Activated naive CD8-positive, alpha-beta T cell treated with anti-CD3 and anti-CD28 coated beads for 36 hours (primary cell): ENCODE measurements at places on chromosomes 5 and 9. TPM values are rescaled to one million over a fixed set of nuclear protein-coding genes. Genes with fewer than 3 reads are reported as not detected.

The WDR55 gene
- total RNA-seq, result 37.5 TPM

The ANKRD18A gene
- 2.6 TPM for total RNA-seq

The CSNK1G3 gene
- total RNA-seq, result 29.9 TPM

The ADRB2 gene
- 0.18 TPM for total RNA-seq

The CMYA5 gene
- total RNA-seq, result 0.16 TPM

The BTNL3 gene
- not detected for total RNA-seq

The EQTN gene
- not detected for total RNA-seq

The HTR4 gene
- not detected for total RNA-seq

DNA sequence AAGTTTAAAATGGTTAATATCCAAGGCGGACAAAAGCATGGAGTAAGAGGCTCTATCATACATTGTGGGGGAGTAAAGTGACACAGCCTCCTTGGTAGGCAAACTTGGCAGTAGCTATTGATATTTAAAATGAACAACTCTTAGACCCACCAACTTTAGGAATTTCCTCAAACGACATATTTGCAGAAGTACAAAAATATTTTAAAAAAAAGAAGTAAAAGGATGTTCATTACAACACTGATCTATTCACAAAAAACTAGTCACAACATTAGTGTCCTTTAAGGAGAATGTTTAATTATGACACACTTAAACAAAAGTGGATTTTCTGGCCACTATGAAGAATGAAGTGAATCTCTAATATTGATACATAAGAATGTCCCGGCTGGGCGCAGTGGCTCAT, 1.7 kb downstream of the ALG2 start:
- H3K36me3 ChIP-seq, result peaks cover 61% of the 10 kb centered on the region
- peak overlapping the region; percentile 53 for H3K4me3 ChIP-seq
- no peak for DNase-seq
- H3K4me1 ChIP-seq, result peaks cover 55% of the 10 kb centered on the region
- no peaks in the 10 kb centered on the region for H3K27me3 ChIP-seq
- peak overlapping the region; percentile 5 for H3K27ac ChIP-seq

DNA sequence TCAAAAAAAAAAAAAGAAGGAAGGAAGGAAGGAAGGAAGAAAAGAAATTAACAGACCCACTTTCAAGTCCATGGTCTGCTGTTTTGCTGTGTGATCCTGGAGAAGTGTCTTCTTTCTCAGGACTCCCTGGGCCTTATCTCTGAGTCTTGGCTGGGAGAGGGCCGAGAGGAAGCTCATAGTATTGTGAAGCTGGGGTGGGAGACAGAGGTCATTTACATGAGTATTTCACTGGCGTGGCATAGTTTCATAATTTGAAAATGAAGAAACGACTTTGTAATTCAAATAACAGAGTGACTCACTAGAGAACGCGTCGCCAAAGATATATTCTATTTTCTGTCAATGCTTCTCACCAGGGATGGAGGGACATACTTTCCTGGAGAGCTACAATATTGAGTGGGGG, 2.4 kb upstream of the C9orf50 start:
- peaks cover 33% of the 10 kb centered on the region for H3K27me3 ChIP-seq
- H3K4me1 ChIP-seq, result peaks cover 28% of the 10 kb centered on the region
- H3K36me3 ChIP-seq, result peaks cover 13% of the 10 kb centered on the region
- H3K27ac ChIP-seq, result no peak overlapping the region
- DNase-seq, result no peak

- H3K4me1 ChIP-seq, result peaks cover 3% of the 10 kb centered on the region
- H3K4me3 ChIP-seq, result no peak overlapping the region
- H3K27me3 ChIP-seq, result peaks cover 28% of the 10 kb centered on the region
- H3K27ac ChIP-seq, result no peak overlapping the region
- DNase-seq, result no peak
These were observed 342.8 kb downstream of the EBF1 start for GRCh38 chr5:158756871-158757270.

- H3K4me3 ChIP-seq, result no peak overlapping the region
- no peaks in the 10 kb centered on the region for H3K4me1 ChIP-seq
- no peak overlapping the region for H3K27ac ChIP-seq
- H3K27me3 ChIP-seq, result no peaks in the 10 kb centered on the region
- H3K36me3 ChIP-seq, result no peaks in the 10 kb centered on the region
- DNase-seq, result no peak
These were observed 43.5 kb upstream of the CAVIN4 start for GRCh38 chr9:100534401-100534800.

GRCh38 chr5:82570-82969, 9.4 kb upstream of the PLEKHG4B start:
- DNase-seq, result no peak
- no peak overlapping the region for H3K27ac ChIP-seq
- H3K27me3 ChIP-seq, result peaks cover 11% of the 10 kb centered on the region
- H3K4me3 ChIP-seq, result no peak overlapping the region
